ENCODE measurements at places on chromosomes 1 and 21.

GRCh38 chr1:34379911-34380310 lies 203.2 kb downstream of the C1orf94 start:
- DNase-seq = no peak

DNA sequence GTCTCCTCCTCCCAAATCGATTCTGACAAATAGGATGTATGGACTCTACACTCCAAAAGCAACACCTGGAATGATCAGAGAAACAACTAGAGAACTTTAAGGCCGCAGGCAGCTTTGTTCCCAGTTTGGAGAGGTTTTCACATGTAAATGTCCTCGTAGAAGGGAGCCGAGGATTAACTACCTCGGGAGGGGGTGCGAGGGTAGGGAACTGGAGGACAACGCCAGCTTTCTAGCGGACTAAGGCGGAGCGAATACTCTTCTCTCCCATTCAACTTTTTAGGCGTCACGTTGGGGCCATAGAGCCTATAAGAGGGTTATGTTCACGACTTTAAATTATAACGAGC lies 1.2 kb downstream of the SCAF4 start:
- DNase-seq = no peak

GRCh38 chr1:150464422-150464826 lies 22.8 kb upstream of the TARS2 start:
- DNase-seq = peak; percentile 17

GRCh38 chr1:105608713-105609112 lies 1447.8 kb upstream of the PRMT6 start:
- DNase-seq = peak; percentile 33

DNA sequence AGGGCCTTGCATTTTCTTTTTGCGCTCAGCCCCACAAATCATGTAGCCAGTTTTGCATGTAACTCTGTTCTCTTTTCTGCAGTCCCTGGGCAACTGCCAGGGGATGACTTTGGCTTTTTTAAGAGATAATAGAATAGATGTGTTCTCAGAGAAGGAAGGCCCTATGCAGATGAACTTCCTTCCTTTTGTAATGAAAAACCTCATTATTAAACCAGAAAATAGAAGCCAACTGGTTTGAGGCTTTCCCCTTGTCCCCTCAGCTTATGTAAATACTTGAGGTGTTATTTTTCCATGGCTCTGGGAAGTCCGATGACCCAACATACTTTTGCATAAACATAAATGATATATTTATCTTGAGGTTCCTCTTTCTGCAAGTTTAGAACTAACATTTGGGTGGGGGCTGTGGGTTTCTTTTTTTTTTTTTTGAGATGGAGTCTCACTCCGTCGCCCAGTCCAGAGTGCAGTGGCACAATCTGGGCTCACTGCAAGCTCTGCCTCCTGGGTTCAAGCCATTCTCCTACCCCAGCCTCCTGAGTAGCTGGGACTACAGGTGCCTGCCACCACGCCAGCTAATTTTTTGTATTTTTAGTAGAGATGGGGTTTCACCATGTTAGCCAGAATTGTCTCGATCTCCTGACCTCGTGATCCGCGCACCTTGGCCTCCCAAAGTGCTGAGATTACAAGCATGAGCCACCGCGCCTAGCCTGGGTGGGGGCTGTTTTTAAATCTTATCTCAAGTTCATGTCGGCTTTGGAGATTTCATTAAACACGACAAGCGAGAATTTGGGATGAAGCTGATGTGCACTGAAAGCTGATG lies 14.4 kb upstream of the FCRL5 start:
- no peak for DNase-seq

GRCh38 chr1:200072636-200073285 lies 45.3 kb downstream of the NR5A2 start:
- DNase-seq = no peak

DNA sequence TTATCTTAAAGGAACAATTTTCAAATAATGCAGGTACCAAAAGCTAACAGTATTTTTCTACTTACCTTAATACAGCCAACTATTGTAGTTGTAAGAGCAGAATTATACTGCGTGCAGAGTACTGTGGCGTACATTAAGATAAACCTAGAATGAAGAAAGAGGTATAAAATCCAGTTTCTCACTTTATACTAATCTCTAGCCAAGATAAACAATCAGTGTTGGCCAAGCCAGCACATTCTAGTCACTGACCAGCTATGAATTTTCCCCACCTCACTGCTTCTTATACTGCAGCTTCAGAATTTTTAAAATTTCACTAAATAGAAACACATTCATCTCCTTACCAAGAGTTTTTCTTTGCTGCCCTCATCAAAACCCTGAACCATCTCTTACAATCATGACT lies 33.6 kb downstream of the SLC35D1 start:
- DNase-seq = no peak

DNA sequence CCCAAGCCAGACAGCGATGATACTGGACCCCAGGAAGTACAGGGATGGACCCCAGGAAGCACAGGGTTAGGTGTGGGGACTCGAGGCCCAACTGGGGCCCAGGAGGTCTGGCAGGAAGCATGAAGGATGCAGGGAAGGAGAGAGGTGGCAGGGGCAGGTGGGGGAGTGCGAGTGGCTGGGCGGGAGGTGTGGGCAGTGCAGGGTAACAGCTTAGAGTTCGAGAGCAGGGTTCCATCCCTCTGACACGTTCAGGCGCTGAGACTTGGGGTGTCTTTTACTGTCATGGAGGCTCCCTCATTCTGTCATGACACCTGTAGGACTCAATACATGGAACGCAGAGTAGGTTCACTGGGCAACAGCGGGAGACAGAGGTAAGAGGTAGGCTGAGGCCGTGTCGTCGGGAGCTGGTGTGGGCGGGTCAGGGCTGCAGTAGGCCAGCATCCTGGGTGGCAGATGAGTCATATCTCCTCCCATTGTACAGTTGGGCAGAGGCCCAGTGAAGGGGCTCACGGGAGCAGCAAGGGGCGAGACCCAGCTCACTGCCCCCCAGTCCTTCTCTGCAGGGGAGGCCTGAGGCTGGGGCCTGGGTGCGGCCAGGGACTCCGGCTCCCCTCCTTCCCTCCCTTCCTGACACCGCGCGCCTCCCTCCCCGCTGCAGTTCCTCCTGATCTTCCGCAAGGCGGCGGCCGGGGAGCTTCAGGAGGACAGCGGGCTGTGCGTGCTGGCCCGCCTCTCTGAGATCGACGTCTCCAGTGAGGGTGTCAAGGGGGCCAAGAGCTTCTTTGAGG lies 11.6 kb upstream of the CTRC start:
- DNase-seq = no peak

GRCh38 chr1:246544001-246544400 lies 22.1 kb downstream of the TFB2M start:
- DNase-seq = no peak

- DNase-seq = no peak
These were observed 514.7 kb downstream of the NUF2 start for GRCh38 chr1:163836481-163836880.

DNA sequence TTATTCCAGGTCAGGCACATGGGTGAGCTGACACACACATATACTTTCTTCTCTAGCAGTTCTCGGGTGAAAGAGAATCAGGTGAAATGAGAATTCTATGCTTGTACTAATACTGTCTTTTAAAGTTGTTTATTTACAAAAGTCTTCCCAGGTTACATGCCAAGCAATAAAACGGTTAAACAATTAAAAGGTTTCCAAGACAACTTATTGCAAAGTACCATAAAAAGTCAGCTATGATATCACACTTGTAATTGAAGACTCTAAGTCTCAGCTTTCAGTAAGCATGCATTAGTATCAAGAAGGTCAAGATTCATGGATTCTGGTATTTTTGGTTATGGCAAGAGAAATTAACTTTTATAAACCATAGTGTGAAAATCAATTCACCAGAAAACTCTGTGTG lies 171.4 kb downstream of the PDE4B start:
- no peak for DNase-seq

DNA sequence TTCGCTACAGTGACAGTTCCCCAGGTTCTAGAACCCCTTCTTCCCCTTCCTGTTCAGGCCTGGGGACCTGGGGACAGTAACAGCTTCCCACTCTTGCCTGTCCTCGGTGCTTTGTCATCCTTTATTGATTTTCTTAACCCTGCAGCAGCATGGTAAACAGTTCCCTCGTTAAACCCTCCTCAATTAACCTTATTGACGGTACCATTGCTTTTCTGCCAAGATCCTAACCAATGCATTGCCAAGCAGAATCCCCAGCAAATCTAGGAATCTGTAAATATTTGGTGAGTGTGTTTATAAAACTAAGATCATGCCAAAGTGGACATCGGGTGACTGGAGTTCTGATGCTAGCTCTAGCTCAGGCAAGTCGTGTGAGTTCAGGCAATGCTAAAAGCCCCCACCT lies 99.6 kb upstream of the KAZN start:
- no peak for DNase-seq

GRCh38 chr1:24254783-24255182 lies 64.4 kb upstream of the GRHL3 start:
- no peak for DNase-seq

DNA sequence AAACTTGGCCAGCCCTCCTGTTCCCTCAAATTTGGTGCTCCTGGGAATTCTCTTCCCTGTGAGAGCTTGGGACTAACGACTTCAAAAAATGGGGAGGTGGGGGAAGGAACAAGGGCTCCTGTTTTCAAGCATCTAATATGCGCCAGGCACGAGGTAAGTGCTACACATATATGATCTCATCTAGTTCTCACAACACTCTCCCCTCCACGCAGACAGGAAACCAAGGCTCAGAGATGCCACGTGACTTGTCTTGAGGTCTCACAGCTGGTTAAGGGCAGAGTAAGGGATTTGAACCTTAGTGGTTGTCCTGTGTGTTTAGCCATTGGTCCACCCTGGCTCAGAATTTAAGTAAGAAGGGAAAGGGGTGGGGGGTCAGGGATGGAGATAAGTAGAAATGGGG lies 125.9 kb downstream of the DMRTB1 start:
- no peak for DNase-seq

GRCh38 chr1:57319165-57319564 lies 104.7 kb downstream of the DAB1 start:
- DNase-seq = no peak

DNA sequence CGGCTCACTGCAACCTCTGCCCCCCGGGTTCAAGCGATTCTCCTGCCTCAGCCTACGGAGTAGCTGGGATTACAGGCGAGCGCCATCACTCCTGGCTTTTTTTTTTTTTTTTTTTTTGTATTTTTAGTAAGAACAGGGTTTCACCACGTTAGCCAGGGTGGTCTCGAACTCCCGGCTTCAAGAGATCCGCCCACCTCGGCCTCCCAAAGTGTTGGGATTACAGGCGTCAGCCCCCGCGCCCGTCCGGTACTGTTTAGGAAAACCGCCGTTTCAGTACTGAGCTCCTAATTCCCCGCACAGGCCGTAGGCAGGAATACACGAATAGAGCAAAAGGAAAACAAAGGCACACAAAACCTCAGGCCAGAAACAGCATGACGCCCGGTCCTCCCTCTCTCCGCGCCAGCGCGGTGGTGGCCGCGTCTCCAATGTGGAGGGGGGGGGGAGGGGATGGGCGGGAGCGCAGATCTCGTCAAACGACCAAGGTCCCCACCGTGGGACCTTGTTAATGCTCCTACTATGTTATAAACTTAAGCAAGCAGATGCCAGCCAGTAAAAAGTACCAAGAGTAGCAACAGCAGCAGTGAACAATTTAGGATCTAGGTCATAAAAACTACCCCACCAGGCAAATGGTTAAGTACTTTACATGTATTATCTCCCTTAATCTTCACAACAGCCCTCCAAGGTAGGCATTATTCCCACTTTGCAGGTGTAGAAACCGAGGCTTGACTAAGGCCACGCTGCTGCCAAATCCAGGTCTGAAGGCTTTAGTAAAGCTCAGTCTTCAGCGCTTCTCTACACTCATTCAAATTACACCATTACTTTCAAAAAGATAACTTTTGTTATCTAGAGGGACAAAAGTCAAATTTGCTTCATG lies 648 bp upstream of the ADAR start:
- peak; percentile 25 for DNase-seq

GRCh38 chr21:42343556-42343955 lies 7.2 kb downstream of the TFF2 start:
- DNase-seq = no peak

DNA sequence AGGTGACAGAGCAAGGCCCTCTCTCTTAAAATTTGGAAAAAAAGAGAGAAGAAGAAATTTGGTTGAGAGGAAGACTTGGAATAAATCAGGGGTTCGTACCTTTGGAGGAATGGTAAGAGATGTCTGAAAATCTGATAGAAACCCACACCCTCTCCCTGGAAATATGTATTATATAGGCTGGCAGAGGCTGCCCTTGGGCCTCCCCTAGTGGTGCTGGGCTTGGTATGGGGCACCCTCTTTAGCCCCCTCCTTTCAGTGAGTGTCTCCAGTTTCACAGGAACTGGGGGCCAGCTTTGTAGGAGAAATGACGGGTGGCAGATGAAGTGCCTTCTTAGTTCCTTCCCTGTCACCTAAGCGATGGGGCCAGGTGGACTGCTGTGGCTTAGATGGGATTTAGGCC lies 82.9 kb upstream of the SLC2A1 start:
- no peak for DNase-seq

DNA sequence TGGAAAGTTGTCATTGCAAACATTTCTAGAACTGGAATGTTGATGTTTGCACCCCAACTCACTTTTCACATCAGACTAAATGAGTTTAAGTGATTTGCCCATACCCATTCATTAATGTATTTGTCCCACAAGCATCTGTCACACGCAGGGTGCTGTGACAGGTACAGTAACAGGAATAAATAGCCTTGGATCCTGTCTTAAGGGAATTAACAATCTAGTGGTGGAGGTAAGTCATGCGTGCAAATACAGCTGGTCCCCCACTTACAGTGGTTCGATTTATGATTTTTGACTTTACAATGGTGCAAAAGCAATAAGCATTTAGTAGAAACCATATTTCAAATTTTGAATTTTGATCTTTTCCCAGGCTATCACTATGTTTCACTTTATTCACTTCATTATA lies 17.5 kb upstream of the PRDM2 start:
- no peak for DNase-seq
